GM12892 (cell line): ENCODE measurements at places on chromosomes 6 and 20.

DNA sequence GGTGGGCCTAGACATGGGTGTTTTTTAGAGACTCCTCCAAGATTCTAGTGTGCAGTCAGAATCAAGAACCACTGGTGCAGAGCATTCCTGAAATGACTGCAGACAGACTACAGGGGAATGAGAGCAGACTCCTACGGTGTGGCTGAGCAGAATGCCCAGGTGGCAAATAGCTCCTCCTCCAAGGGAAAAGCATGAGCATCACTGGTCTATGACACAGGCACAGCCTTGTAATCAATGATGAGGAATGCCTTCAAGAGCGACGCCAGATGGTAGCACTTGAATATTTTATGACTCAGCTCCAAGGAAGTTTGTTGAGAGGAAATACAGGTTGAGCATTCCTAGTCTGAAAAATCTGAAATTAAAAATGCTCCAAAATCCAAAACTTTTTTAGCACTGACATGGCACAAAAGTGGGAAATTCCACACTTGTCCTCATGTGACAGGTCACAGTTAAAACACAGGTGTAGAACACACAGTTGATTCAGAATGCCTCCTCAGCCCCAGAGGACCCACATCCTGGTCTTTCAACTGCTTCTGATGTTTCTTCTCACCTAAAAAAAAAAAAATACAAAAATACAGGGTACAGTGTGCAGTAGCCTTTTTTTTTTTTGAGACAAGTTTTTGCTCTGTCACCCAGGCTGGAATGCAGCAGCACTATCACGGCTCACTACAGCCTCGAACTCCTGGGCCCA, 10.6 kb upstream of the FAM8A1 start:
- no peak for DNase-seq

DNA sequence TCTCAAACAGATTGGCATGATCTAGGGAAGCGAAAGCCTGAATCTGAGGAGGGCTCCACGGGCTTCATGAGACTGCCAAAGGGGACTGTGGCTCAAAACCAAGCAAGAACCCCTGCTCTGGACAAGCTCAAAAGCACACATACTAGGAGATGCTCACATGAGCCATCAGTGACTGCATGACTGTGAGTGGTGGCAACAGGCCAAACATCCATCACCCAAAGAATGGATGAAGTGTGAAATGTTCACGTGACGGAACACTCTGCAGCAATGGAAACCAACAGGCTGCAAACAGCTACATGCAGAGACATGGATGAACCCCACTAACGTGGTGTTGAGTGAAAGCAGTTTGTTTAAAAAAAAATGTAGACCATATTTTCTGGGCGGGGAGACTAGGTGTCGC, 136.3 kb downstream of the PREX1 start:
- no peak for DNase-seq

GRCh38 chr6:147158881-147159280, 45.3 kb upstream of the STXBP5 start:
- no peak for DNase-seq

- no peak for DNase-seq
Measured at GRCh38 chr6:157841211-157841840, 18.3 kb downstream of the SNX9 start.

DNA sequence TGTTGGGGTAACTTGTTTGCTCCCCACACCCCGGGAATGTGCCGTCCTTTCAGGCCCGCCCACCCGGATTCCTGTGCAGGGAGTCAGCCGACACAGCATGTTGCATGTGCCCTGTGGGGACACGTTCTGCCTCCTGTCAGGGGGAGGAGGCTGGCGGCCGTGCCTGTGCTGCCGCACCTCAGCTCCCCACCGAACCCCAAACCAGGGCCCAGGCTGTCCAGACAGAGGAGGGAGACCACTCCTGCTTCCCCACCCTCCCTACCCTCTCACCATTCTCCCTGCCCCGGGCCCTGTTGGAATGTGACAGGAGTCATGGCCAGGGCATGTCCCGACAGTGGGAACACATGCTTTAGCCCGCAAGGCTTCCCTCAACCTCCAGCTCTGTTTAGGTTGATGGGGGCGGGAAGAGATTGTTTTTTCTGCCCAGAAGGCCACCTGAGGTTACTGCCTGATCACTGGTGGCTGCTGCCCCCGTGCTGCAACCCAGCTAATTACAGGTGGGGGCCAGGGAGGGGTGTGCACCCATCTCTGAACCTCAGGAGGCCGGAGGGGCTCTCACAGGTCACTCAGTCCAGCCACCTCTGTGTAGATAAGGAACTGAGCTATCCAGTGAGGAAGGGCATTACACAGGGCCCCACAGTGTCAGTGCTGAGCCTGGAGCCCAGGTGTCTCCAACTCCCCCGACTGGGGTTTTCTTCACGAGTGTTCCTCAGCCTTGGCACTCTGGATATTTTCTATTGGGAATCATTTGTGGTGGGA, 13.6 kb downstream of the LRRC73 start:
- DNase-seq, result no peak

- no peak for DNase-seq
Measured at GRCh38 chr6:106529438-106529837, 99.9 kb downstream of the RTN4IP1 start.

GRCh38 chr6:2543321-2543720, 207.4 kb downstream of the MYLK4 start:
- no peak for DNase-seq

DNA sequence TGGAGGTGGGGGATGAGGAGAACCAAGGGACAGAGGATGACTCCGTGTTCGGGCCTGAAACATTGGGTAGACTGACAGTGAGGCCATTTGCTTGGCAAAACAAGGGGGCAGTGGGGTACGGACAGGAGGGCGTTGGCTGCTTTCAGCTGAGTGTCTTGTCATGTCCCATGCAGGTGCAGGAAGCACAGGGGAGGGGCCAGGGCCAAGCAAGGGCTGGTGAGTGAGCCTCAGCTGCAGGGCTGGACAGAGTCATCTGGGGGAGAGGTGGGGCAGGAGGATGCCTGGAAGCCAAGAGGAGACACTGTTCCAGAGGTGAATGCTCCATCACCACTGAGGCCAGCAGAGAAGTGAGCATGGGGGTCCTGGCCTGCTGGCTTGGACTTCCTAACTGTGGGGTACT, 78.4 kb downstream of the ERMARD start:
- DNase-seq, result no peak

GRCh38 chr6:12924911-12925310, 208.3 kb downstream of the PHACTR1 start:
- DNase-seq, result no peak

GRCh38 chr6:35585658-35586057, 73.0 kb upstream of the TULP1 start:
- DNase-seq, result no peak

DNA sequence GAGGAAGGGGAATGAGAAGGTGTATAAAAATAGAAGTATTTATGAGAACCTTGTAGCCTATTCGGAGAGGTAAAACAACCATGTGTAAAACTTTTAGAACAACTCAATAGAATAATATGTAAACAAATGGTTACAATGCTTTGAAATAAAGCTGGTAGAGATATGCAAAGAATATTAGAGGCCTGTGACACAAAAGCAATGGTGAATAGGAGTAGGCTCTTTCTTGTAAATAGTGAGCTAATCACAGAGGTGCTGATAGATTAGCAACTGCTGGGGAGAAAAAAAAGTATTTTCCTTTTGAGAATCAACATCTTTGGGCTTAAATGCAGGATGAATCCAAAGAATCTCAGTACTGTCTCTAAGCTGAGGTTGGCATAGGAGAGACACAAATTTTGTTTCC, 7.0 kb downstream of the TMEM200A start:
- DNase-seq, result no peak

- no peak for DNase-seq
Measured at GRCh38 chr6:117237561-117237960, 27.8 kb upstream of the VGLL2 start.

DNA sequence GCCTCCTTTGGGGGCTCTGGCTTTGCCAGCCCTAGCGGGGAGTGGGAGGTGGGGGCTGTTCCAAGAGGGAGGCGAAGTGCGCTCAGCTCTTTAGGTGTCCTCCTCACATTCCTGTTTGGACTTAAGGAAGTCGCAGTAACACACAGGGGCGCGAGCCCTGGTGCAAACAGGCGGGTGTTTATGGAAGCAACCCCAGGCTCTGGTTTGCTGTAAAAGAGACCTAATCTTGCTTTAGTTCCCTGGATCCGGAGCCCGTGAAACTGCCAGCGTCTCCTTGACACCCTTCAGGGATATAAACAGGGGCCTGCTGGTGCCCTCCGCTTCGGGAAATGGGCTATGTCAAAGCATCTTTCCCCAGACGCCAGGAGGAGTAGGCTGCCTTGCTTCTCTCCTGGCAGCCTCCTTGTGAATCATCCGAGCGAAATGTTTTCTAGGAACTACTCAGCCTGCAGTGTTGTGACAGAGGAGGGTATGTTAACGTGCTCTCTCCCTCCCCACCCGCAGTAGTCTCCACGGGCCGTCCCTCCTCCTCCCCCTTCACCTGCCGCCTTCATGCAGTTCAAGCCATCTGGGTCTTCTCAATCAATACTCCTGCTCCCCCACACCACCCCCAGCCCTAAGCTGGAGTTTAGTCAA, 168.0 kb upstream of the LRFN2 start:
- DNase-seq, result no peak
